ENCODE measurements at places on chromosomes 11 and 22. TPM values are rescaled to one million over a fixed set of nuclear protein-coding genes. Genes with fewer than 3 reads are reported as not detected.
A peak's percentile ranks its signal among the peaks of the same experiment; 100 is the strongest.

- DNase-seq = no peak
Observed at GRCh38 chr22:27775087-27775698, 26.4 kb downstream of the MN1 start.

- no peak for DNase-seq
Observed at GRCh38 chr11:8733852-8734251, 51.3 kb downstream of the RPL27A start.

GRCh38 chr22:38108561-38109319, 1.7 kb downstream of the BAIAP2L2 start:
- peak; percentile 9 for DNase-seq

DNA sequence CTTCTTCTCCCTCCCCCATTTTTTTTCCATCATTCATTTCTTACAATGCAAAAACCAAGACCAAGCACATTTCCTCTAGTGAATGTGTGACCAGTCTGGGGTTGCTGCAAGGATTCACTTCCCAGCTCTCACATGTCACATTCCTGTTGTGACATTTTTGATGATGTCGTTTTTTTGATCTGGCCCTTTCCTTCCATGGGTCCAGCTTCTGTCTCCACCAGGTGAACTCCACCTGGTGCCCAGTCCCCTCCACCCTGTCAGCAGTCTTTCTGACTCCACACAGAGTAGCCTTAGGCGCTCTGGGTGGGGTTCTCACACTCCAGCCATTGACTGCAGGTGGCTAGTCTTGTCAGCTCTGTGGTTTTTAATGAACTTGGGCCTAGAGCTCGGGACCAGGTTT, 15.6 kb downstream of the PANX1 start:
- no peak for DNase-seq

DNA sequence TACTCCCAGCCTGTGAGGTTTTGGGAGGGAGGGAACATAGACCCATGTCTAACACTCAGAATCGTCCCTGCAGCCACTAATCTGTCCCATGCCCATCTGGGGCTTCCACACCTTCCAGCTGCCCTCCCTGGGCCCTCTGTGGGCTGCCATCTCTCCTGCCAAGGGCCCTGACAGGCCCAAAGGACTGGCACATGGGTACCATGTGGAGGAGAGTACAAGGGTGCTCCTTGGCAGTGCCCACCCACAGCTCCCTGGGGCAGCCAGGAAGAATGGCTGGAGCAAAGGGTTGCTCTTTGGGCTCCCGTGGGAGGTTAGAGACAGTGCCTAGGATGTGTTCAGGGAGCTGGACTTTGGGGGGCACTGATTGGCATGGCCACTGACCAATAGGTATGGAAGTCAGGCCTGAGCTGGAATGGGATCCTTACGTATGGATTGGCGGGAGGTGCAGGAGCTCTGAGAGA, 56.8 kb downstream of the CD82 start:
- no peak for DNase-seq

GRCh38 chr22:19240813-19241592, 50.5 kb downstream of the CLTCL1 start:
- DNase-seq = no peak

- no peak for DNase-seq
Observed at GRCh38 chr11:128854841-128855240, 12.3 kb downstream of the KCNJ1 start.

GRCh38 chr22:27903805-27904473, 15.1 kb downstream of the PITPNB start:
- DNase-seq = no peak

GRCh38 chr11:69180226-69180625, 24.5 kb downstream of the SMIM38 start:
- no peak for DNase-seq

- no peak for DNase-seq
Observed at GRCh38 chr22:39251762-39252460, 7.1 kb upstream of the PDGFB start.

DNA sequence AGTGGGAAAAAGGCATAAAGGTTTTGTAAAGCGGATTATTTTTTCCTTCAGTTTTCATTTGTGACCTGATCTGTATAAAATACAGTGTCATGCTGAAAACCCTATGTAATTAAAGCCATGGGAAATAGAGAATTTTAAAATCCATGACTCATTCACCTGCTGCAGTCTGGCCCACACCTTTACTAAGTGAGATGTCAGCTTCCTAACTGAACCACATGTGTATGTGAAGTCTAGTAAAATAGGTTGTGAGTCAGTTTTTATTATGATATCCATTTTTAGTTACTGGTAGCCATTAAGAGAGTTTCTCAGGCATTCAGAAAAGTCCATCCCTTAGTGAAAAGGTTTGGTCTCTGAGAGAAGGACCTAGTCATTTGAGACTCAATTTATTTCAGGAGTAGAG, 60.9 kb downstream of the TRIM44 start:
- DNase-seq = no peak

DNA sequence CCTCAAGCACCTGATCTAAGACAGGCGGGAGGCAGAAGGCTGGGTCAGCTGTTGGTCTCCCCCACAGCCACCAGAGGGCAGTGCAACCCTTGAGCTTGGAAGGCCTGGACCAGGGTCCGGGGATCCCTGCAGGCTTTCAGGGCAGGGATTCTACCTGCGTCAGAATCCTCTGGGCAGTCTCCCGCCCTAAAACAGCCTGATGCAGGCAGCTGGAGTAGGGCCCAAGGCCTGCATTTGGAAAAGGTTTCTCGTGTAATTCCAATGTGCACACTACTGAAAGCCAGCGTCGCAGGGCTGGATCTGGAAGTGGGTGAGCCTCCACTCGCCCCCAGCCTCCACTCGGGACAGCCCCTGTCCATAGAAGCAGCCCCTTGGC, 31.8 kb downstream of the BID start:
- DNase-seq = peak; percentile 49

DNA sequence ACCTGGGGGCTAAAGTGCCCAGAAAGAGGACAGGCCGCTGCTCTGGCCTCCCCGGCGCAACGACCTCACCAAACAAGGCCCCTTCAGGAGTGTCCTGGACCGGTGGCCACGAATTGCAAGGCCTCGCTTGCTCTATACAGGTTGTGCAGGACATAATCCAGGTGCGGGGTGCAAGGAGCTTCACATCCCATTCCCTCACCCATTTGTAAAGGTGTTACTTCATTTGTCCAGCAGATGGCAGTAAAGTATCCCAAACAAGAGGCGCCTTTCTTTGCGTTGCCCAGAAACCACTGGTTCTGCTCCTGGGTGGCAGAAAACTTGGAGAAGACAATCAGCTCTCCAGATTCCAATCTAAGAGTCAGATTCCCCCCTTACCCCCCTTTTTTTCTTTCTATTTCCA, 35.9 kb upstream of the PRDM11 start:
- no peak for DNase-seq

DNA sequence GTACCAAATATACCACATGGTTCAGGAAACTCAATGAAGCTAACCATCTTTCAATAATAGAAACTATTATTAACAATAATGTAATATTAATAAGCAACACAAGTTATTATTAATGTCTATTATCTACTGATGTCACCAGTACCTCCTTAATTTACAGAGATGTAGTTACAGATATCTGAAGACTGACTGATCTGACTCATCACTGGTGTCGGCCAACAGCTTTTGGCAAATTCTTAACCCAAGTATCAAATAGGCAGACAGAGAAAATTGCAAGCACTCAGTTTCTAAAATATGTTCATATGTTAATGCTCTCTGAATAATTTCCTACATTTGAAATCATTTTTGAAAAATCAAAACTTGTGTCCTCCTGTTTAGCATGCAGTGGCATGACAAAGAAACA, 100.4 kb upstream of the DDI1 start:
- no peak for DNase-seq

GRCh38 chr11:83782329-83782728, 496.2 kb upstream of the CCDC90B start:
- no peak for DNase-seq

GRCh38 chr11:68932358-68932757, 28.7 kb downstream of the IGHMBP2 start:
- no peak for DNase-seq

DNA sequence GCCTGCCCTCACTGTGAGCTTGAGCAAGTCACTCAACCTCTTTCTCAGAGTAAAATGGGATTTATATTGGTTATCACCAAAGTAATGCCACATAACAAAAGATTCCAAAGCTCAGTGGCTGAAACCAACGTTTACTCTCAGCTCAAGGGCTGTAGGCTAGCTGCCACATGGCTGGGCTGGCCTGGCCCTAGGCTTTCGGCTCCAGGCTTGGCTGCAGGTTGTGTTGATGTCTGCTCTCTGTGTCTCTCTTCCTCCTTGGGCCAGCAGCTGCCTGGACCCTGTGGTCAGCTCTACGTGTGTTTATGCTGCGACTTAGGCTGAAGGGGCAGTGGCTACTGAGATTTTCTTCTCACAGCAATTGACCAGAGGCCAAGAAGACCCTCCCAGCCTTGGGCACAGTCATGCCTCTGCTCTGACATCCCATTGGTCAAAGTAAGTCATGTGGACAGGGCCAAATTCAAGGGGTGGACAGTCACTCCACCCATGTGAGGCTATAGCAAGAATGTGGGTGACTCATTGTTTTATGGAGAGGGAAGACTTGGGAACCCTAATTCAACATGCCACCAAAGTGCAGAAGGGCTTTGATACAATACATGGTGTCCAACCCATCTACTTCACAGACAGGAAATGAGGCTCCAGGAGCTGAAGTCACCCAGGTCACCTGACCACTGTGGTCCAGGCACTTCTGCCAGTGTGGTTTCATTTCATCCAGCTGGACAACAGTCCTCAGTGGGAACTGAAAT, 90.6 kb downstream of the TSPAN18 start:
- DNase-seq = no peak

DNA sequence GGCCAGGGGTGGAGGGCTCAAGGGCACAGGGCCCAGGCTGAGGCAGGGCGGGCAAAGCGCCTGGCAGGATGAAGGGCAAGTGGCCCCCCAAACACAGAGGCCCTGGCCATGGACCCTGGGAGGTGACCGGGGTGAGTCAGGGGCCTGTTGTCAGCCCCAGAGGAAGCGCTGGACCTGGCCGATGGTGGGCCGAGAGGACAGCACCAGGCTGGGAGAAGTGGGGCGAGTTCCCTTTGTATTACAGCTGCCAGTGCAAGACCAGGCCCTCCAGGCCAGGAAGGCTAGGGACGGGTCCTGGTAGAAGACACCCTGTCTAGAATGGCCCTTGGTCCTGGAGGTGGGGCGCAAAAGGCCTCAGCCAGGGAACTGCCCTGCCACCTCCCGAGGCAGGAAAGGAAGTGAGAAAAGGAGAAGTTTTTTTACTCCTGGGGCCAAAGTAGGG, 12.8 kb downstream of the CXCR5 start:
- DNase-seq = no peak

DNA sequence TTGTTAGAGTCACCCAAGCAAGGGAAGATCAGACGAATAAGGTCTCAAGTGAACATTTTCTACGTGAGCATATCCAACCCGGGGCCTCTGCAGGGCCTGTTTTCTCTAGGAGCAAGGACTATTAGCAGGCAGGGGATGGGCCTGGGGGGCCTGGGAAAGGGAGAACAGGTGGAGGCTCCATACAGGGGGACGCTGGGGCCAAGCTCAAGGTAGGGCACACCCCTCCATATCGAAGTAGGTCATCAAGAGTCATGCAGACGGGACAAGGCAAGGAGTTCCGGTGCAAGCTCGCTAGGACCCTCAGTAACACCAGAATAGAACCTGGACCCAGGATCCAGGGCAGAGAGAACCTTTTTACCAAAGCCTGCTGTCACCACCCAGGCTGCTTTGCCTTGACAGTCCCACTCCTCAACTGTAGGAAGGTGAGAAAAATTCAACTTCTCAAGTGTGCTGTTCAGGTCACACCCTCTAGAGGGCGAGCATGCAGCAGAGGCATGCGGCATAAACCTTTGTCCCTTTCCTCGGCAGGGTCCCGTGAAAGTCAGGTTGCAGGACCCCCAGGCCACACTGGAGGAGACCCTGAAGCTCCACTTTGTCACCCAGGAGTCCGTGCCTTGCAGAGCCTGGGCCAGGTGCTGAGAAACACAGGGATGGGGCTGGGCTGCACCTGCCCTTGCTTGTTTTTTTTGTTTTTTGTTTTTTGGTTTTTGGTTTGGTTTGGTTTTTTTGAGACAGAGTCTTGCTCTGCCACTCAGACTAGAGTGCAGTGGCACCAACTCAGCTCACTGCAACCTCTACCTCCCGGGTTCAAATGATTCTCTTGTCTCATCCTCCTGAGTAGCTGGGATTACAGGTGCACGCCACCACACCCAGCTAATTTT, 8.6 kb upstream of the APOBEC3B start:
- DNase-seq = peak; percentile 54

DNA sequence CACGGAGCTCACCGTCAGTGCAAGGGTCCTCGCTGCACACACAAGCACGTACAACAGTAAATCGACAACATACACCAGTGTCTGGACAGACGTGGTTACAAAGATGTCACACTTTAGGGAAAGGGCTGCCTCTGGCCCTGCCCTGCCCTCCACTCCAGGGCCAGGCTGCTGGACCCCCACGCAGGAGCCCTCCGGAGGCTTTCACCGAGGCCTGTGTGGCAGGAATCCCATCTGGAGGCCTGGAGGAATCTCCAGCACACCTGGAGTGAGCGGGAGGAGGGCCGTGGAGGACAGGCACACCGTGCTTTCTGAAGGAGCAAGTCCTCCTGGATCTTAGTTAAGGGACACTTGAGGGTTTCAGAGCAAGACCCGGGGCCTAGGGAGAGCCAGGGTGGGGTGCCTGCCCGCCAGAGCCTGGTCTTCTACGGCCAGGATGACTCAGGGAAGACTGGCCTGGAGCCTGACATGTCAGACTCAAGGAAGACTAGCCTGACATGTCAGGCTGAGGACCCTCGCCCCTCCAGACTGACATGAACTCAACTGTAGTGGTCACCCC, 2.1 kb upstream of the PIM3 start:
- DNase-seq = no peak

The GALNT18 gene
- 0.20 TPM for total RNA-seq

The SLC22A25 gene
- total RNA-seq = not detected

The OR5P2 gene
- total RNA-seq = not detected

The PKDREJ gene
- not detected for total RNA-seq

The OR51B4 gene
- total RNA-seq = not detected

The FAM180B gene
- not detected for total RNA-seq

The UBQLN3 gene
- total RNA-seq = not detected

The APLNR gene
- total RNA-seq = not detected

The ZPR1 gene
- 117 TPM for total RNA-seq

The ARAP1 gene
- 164 TPM for total RNA-seq

The OR4D5 gene
- not detected for total RNA-seq

The C1QTNF4 gene
- total RNA-seq = 1.2 TPM

The NXPE1 gene
- not detected for total RNA-seq

The P2RX3 gene
- not detected for total RNA-seq

Measured in naive thymus-derived CD4-positive, alpha-beta T cell (primary cell).